Epithelial cell of proximal tubule (primary cell): ENCODE measurements at places on chromosomes 6 and 20. TPM values are rescaled to one million over a fixed set of nuclear protein-coding genes. Genes with fewer than 3 reads are reported as not detected.

- no peak for DNase-seq
Measured at GRCh38 chr6:20126102-20126752, 86.0 kb downstream of the MBOAT1 start.

- DNase-seq: no peak
Measured at GRCh38 chr6:137647762-137648447, 153.7 kb upstream of the OLIG3 start.

- DNase-seq: no peak
Measured at GRCh38 chr6:166460473-166461437, 78.0 kb upstream of the MPC1 start.

Gene OPN5
- not detected in 2 replicates for total RNA-seq

Gene BHLHE23
- not detected in 2 replicates for total RNA-seq

Gene DNAH8
- not detected in 2 replicates for total RNA-seq

Gene TMEM74B
- 1.2 TPM in 1 of 2 replicates, not detected in the other for total RNA-seq

Gene C2
- total RNA-seq: not detected in 2 replicates
